AML-193 (cell line): ENCODE measurements at places on chromosomes 13 and 19.
A peak's percentile ranks its signal among the peaks of the same experiment; 100 is the strongest.

DNA sequence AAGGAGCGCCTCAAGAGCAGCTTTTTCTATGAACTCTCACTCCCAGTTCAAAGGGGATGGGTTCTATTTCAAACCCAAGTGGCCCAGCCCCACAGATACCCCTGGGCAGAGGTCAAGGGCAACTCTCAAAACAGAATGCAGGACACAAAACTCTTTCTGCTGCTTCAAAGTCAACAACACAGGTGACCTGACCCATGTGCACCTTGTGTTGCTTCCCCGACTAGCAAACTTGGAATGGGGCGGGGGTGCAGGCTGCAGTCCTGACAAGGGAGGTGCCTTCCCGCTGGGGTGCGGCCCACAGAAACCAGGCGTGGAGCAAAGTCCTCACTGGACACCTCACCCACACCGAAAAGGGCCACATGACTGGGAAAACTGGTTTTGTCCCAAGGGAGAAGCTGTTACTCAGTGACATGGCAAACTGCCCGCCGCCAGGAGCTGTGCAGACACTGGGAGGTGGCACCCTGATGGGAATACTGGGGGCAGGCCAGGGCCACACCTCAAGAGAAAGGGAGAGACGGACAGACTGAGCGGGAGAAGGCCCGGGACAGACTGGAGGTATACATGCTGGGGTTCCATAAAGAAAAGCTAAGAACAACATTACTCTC lies 17.4 kb downstream of the ZC3H4 start:
- no peak for DNase-seq

GRCh38 chr19:47729799-47730520 lies 15.4 kb upstream of the NOP53 start:
- no peak for DNase-seq

- no peak for DNase-seq
Observed at GRCh38 chr19:5154799-5155426, 185.7 kb downstream of the PTPRS start.

- peak; percentile 19 for DNase-seq
Observed at GRCh38 chr19:1455336-1456120, 5.6 kb downstream of the APC2 start.

GRCh38 chr13:35499676-35500075 lies 23.2 kb upstream of the MAB21L1 start:
- DNase-seq, result no peak

- no peak for DNase-seq
Observed at GRCh38 chr19:15539638-15540037, 31.3 kb downstream of the CYP4F22 start.

- DNase-seq, result no peak
Observed at GRCh38 chr19:58498316-58499020, 13.3 kb downstream of the SLC27A5 start.

GRCh38 chr13:51287758-51288157 lies 51.7 kb upstream of the SERPINE3 start:
- no peak for DNase-seq

DNA sequence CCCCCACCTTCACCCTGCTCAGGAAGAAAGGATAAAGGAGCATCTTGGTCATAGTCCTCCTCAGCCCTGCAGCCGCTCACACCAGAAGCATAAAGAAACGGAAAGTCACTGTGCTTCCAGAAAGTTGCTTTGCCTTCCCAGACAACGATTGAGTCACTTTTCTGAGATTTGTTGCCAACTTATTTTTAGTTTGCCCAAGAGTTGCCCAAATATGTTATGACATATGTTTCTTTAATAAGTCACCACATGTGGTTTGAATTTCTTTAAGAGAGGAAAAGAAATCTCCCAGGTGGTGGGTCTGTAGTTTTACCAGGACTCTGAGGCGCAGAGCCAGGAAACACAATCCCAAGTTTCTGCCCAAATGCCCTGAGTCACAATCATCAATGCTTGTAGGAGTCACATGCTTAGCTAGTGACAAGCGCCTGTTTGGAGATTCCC lies 63.4 kb upstream of the LRCH1 start:
- DNase-seq, result no peak

DNA sequence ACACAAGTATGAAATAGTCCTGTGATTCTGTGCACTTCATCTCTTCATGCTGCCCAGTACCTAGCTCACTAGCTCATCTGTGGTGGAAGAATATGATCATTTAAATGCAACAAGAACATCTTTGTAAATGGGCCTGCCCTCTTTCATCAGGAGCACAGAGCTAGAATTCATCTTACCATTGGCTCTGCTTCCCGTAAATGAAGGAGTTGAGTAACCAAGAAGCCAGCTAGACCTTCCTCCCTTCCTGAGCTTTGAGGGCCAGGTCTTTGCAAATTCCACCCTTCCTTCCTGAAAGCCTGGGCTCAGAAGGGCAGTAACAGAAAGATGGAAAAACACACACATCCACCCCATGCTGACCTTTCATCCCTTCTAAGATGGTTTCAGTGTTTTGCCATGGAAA lies 82.0 kb downstream of the FRY start:
- DNase-seq, result peak; percentile 49

DNA sequence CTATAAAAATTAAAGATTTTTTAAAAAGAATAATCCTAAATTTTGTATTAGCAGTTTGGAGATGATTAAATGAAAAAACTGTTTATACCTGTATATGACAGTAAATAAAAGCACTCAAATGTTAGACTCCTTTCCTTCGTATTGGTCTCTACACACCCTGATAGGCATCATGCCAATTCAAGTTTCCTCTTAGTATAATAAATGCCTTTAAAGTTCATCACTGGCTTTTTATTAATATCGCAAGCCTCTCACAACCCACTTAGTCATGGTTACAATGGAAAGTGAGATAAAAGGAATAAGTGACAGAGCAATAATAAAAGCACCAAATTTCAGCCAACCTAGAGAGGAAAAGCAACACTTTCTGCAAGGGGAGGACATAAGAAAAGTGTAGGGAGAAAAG lies 102.2 kb downstream of the PIBF1 start:
- DNase-seq, result no peak

DNA sequence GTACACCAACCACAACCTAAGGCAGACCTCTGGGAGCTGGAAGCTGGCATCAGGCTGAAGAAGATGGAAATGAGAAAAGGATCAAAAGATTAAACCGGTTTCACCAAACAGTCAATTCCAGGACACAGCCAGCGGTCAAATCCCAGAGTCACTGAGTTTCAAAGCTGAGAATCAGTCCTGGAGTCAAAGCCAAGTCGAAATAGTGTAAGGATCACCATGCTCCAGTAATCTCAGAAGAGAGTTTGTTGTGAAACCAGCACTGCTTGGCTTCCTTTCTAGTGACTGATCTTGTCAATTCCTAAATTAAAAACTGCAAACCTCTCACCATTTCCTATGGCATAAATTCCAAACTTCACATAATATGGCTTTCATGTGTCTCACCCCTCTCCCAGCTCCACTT lies 198.8 kb downstream of the GPC6 start:
- no peak for DNase-seq

DNA sequence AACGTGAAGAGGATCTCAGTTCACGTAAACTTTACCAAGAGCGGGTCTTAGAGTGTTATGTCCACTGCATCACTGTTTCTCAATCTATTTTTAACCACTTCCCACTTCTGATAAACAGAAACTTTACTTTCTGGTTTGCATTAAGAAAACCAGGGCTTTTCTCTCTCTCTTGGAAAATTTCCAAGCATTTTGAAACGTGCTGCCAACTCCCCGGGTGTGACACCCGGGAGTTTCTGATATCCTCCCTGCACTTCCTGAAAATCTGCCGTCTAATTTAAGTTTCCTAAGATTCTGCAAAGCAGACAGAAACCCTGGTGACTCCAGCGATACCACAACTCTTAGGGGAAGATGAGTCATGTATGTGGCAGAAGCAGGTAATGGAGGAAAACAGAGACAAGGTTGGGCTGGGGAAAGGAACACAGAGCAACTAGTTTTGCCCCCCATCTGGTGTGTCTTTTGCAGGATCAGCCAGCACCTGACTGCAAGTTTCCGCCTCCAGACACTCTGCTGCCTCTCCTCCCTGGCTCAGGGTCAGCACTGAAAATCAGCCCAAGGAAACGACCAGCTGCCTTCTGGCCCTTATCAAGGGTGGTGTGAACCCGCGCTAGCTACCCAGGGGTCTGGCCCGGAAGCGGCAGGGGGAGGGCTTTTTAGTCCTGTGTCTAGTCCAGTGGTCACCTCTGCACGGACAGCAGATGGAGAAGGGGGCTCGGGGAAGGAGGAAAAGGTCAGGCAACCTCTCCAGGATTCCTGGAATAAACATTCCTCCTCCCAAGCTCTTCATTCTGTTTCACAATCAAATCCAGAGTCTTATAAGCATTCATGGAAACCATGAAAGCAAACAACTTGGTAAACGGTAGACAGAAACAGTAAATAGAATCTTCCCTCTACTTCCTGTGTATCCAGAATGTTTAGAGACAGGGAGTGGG lies 11.3 kb upstream of the FFAR2 start:
- DNase-seq, result peak; percentile 95

DNA sequence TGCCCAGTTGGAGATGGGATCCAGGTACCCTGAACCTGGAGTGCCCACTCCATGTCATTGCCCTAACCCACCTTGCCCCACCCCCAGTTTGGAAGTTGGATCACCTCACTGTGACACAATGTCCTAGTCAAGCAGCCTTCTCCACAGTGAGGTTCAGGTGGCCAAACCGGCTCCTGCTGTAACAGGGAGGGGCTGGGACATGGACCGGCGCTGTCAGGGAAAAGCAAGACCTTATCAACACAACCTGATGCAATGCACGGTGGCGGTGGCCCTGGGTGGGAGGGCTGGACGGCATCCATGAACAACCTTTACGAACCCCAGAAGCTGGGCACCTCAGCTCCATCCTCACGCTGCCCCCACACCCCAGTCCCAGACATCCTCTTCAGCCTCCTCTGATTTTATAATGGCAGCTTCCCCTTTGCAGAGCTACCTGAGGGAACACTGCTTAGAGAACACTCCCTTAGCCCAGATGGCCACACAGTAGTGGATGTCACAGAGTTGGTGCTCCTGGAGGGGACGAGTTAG lies 1.6 kb upstream of the KRTDAP start:
- no peak for DNase-seq

DNA sequence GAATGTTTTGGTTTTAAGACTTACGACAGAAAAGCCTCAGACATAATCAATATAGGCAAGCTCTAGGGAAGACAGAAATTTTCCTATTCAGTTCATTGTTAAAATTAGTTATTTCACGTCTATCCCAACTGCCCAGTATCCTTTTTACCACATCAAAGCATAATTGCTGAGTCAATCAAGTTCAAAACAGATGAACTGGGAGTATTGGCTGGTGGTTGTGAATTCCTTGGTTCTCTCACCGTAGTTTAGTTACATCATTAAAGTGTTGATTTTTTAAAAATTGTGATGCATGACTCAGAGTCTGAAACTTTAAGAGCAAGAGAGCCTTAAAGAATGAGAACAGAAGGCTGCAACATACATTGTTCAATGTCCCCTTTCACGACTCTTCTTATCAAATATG lies 143.3 kb upstream of the FREM2 start:
- DNase-seq, result no peak

GRCh38 chr13:76822698-76823267 lies 63.4 kb downstream of the KCTD12 start:
- peak; percentile 61 for DNase-seq

DNA sequence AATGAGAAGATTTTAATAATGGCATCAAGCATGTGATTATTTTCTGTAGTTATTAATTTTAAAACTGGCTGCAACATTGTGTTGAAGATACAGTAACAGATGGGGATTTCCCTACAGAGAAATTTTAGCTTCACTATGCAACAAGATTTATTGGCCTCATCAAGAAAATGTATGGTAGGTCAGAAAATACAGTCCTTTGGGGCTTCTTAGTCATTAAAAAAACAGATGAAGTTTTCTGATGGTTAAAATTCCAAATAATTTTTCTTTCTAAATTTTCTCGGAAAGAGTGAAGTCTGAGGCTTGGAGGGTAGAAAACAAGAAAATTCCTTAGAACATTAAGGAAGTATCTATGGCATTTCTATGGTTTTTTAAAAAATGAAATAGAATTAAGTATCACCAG lies 1790.8 kb upstream of the PCDH20 start:
- DNase-seq, result no peak

GRCh38 chr13:41973247-41973741 lies 12.4 kb upstream of the VWA8 start:
- DNase-seq, result no peak

GRCh38 chr19:48872884-48873475 lies 759 bp downstream of the PPP1R15A start:
- DNase-seq, result peak; percentile 87

GRCh38 chr19:3710265-3710812 lies 2.2 kb downstream of the TJP3 start:
- peak; percentile 64 for DNase-seq

- no peak for DNase-seq
Observed at GRCh38 chr13:95382411-95382810, 81.2 kb upstream of the ABCC4 start.

DNA sequence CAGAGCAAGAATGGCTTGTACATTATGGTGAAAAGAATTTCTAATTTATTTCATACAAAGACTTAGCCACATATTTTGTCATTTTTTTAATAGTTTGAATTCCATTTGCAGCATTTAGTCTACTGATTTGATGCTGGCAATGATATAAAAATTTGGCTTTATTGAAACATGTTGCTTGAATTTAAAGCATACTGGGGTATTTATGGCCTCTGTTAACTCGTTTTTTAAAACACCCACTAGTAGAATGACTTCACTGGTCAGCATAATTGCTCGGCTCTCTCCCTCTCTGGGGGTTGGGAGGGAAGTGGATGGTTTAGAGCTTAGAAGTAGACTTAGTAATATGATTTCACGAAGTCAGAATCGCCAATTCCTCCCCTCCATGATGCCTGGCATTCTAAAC lies 354.9 kb upstream of the HTR2A start:
- DNase-seq, result no peak

DNA sequence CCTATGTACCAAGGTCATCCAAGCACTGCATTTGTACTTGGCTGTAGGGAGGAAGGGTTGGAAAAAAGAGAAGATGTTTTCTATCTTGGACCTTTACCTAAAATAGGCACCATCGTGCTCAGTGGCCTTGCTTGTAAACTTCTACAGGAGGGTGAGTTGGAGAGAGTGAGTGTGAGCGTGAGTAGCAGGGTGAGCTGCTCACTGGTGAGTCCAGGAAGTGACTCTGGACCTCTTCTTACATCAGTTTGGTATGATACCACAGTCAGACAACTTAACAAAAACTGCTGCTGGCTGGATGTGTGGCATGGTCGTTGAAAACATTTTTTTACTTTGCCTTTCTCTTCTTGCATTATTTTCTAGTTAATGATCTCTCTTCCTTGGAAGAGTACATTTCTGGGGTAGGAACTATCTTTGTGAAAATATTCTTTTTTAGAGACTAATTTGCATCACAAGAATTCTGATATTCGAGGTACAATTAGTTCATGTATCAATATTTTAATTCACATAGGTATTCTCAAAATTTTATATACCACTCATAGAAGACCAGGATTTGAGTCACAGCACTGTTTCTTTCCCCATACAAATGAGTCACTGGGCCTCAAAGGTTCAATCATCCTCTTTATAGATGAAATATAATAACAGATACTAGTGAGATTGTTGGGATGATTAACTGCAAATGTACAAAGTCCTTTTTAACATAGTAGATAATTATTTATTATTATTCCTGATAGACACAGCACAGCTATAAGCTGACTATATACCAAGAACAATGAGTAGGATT lies 651 bp downstream of the SERPINE3 start:
- DNase-seq, result no peak

- no peak for DNase-seq
Observed at GRCh38 chr19:38848299-38849146, 1.3 kb downstream of the HNRNPL start.
